Activated T-helper 1 cell treated with anti-CD3 and anti-CD28 coated beads, Interleukin-2, amount 50 U/mL, for 16 hours (primary cell): ENCODE measurements at places on chromosomes 4 and X.

DNA sequence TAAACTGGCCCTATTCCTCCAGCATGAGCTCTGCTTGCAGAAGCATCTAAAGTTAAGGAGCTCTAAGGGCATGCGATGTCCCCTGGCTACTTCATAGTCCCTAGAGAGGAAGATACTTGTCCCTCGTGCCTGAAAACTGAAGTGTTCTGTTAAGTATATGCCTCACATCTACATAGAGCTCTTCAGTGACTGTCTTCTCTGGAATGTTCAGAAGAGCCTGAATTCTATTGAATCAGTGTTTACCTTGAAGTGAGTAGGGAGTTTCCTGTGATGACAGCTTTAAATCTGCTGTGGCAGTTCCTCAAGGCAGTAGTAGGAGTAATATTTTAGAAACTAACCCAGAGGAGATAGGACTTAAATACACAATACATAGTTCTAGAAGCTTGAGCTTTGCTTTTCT is 111.2 kb downstream of the ZNF518B start:
- DNase-seq = no peak

GRCh38 chr4:8052160-8052691 is 106.4 kb downstream of the ABLIM2 start:
- no peak for DNase-seq

GRCh38 chrX:1178580-1179057 is 33.8 kb downstream of the CRLF2 start:
- no peak for DNase-seq

DNA sequence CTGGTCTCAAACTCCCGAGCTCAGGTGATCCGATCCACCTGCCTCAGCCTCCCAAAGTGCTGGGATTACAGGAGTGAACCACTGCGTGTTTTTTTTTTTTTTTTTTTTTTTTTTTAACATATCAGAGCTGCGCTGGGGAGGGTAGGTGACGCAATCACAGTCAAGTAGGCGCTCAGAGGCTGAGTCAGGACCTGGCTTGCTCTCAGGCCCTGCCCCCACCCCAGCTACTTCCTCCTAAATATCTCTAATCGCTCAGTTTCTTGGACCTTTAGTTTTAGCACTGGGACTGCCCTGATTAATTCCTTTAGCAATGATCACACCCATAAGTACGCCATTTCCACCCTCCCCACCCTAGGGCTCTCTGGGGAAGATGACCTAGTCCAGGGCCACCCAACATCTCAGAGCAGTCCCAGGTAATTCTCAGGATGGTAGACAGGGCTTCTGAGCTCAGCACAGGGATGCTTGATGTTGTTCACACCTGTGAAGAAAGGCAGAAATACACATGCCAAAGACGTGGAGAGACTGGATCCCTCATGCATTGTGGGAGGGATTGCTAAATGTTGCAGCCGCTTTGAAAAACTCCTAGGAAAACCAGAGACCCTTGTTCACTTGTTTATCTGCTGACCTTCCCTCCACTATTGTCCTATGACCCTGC is 50.2 kb downstream of the DDX3X start:
- peak; percentile 9 for DNase-seq

- DNase-seq = no peak
Measured at GRCh38 chr4:80115368-80116181, 42.5 kb upstream of the ANTXR2 start.

GRCh38 chr4:32340591-32340990 is 1620.4 kb downstream of the PCDH7 start:
- DNase-seq = no peak

GRCh38 chr4:20575486-20575885 is 124.8 kb upstream of the PACRGL start:
- no peak for DNase-seq

DNA sequence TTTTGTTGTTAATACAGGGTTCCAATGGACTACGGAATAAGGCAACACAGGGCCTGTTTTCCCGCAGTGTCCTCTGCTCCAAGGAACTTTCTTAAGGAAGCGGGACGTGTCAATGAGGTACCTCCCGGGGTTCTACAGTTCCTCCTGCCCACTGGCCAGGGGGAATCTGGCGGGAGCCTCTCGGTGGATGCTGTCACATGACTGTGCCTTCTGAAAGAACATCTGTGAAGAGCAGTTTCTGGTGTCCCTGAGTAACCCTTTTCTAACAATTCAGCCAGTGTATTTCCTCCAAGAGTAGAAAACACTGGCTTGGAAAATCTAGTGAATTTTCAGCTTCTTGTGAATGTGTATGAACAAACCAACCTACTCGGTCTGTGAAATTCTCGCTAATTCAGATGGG is 32.7 kb downstream of the MFAP3L start:
- no peak for DNase-seq

DNA sequence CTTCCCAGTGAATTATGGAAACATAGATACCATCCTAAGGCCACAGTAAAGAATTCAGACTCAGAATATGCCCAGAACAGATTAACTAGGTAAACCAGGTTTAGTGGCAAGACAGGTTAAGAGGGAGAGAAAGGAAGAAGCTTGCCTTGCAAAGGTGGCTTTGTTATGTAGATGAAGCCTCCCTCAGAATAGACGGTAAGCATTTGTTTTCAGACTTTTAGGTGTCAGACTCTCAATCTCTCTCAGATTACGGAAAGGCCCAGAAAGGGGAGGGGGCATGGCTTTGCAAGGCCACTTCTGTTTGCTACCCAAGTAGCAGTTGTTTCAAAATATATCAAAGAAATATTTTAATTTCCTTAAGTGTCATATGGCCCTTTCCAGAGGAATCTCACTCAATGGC is 457.1 kb upstream of the BOD1L1 start:
- no peak for DNase-seq

DNA sequence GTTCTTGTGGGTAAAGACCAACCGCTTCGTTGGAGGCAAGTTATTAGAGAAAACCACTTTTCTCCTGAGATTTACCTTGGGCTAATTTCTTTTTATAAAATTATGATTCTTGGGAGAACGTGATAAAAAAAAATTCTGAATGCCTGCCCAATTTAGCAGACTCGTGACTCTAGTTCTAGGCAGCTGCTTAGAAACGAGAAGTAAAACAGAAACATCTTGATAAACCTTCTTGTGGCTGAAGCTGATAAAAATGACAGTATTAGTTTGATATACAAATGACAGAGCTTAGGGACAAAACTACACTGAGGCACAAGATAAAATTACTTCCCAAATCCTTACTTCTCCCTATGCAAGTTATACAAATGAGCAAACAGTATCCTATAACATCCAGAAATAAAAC is 458.9 kb upstream of the TEX13C start:
- no peak for DNase-seq

- DNase-seq = no peak
Measured at GRCh38 chr4:18057821-18058533, 36.4 kb upstream of the LCORL start.

DNA sequence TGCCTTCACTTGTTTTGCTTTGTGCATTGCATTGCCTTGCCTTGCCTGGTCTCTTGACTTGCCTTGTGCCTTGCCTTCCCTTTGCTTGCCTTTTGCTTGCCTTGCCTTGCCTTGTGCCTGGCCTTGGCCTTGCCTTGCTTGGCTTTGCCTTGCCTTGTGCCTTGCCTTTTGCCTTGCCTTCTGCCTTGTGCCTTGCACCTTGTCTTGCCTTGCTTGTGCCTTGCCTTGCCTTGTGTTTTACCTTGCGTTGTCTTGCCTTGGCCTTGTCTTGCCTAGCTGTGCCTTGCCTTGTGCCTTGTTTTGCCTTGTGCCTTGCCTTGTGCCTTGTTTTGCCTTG is 95.3 kb downstream of the TAB3 start:
- DNase-seq = no peak

DNA sequence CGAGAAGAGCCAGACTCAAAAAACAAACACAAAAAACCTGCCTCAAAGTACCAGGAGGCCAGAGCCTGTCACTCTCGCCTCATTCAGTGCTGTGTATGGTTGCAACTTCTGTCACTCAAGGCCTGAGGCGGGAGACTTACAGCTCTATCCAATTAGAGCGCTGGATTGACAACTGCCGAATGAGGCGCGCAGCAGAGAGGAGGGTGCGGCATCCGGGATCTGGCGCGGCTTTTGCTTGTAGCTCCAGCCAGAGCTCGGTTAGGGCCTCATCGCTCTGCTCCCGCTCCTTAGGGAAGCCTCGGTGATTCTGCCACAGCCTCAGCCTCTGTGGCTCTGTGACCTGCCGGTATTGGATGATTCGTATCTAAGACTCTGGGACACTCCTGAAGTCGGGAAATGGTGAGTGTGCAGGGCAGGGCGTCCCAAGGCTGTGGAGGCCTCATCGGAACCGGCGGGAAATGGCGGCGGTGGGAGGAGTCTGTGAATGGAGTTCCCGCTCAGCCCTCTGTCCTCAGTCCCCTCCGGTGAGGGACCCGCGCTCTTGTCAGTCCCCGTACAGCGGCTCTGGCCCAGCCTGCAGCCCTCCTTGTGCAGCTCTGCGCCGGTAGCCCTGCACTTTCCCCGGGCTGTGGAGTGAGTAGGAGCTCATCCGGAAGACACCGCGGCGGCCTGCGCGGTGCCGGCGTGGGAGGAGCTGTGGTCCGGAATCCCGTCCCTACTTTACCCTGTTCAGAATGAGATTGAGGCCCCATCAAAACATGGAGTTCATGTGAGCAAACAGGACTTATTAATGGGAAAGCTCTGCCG is at the start of gene ZNF718:
Gene ZNF718 (plus strand): TSS at position 227 of the 807 bp plus-strand sequence. CDS start 170 bp downstream, at position 397.
- peak; percentile 64 for DNase-seq

- DNase-seq = no peak
Measured at GRCh38 chr4:38069271-38069760, 109.1 kb downstream of the PTTG2 start.

DNA sequence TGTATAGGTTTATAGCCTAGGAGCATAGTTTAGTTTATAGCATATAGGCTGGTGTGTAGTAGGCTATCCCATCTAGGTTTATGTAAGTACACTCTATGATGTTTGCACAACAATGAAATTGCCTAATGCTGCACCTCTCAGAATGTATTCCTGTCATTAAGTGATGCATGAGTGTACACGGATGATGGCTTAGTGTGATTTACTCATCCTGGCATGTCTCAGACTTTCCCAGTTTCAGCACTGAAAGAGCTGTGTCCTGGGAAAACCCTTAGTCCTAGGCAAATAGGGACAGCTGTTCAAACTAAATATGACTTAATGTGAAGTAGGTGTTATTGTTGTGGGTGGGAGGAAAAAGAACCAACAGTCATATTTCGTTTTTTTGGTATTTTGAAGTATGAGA is 264.9 kb upstream of the MAGEB18 start:
- no peak for DNase-seq

DNA sequence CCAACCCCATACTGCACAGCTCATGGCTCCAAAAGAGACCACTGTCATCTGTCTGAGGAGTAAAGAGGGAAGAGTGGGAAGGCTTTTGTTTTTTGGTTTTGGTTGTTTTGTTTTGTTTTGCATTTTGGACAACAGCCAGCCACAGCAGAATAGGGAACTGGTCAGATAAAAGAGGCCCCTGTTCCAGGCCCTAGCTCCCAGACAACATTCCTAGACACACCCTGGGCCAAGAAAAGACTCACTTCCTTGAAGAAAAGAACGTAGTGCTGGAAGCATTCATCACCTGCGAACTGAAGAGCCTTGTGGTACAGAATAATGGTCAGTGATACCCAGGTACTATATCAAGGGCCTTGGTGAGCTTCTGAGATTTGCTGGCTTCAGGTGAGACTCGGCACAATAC is 619.4 kb upstream of the SPANXN1 start:
- DNase-seq = no peak

DNA sequence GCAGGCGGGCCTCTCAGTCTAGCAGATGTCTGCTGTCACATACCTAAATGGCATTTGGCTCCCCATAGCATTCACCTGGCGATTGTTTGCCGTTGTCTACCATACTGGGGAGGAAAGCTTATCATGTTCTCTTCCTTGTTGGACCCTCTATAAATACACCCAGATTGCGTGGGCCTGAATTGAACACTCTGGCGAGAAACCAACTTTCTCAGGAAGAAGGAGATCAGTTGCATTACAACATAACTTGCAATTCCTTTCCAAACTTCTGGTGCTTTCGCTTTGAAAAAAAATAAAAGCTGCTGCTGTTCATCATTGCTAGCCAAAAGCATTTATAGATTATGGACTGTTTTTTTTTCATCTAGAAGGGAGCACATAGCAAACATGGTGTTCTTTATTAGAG is 230.0 kb upstream of the GPC4 start:
- no peak for DNase-seq

- no peak for DNase-seq
Measured at GRCh38 chr4:120555058-120555457, 367.5 kb downstream of the PRDM5 start.

DNA sequence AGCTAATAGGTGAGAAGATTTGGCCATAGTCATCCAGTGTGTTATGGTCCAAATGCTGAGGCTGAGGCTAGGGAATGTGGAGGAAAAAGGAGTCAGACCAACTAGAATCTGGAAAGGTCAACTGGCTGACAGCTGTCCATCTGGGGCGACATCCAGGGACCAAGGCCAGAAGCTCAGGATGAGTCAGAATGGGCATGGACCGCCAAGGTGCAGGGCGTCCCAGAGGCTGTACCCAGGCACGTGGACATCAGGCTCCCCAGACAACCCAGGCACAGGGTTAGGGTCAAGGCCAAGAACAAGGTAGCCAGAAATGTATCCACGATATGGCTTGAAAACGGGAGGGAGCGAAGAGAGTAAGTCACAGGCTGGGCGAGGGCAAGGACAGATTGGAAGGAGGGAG is 26.1 kb upstream of the PTTG2 start:
- DNase-seq = no peak

DNA sequence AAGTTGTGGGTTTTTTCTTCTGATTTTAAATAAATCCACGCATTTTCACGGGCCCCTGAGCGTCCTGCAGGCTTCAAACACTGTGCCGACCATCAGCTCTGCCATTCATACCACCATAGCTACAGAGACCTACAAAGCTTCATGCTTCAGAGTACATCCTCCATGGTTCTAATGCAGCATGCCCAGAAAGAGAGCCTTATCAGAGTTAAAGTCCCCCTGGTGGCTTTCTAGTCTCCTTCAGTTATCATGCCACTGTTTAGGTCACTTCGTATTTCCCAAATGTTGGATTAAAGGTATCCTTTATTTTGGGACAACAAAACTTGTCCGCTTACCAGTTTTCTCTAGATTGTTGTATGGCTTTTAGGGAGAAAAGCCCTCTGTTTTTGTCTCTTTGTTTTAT is 66.7 kb upstream of the VCX2 start:
- DNase-seq = no peak

DNA sequence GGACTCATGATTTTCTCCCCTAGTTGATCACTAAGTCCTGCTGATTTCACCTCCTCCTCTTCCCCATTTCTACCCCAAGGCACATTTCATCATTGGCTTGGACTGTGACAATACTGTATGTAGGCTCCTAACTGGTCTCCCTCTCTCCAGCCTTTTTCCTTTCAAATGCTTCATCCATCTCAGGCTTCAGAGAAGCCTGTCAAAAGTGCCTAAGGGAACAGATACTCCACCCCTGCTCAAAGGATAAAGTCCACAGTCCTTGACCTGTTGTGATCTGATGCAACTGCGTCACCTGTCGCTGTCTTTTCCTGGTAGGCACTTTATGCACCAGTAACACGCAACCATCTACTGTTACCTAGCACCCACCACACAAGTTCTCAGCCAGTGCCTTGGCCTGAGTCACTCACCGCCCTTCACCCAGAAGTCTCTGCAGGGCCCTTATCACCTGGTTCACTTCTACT is 12.8 kb downstream of the SCARB2 start:
- no peak for DNase-seq
